CD4-positive, alpha-beta T cell treated with Interleukin-17A for 4 hours (primary cell): ENCODE measurements at places on chromosomes 5 and 9.
A peak's percentile ranks its signal among the peaks of the same experiment; 100 is the strongest.

DNA sequence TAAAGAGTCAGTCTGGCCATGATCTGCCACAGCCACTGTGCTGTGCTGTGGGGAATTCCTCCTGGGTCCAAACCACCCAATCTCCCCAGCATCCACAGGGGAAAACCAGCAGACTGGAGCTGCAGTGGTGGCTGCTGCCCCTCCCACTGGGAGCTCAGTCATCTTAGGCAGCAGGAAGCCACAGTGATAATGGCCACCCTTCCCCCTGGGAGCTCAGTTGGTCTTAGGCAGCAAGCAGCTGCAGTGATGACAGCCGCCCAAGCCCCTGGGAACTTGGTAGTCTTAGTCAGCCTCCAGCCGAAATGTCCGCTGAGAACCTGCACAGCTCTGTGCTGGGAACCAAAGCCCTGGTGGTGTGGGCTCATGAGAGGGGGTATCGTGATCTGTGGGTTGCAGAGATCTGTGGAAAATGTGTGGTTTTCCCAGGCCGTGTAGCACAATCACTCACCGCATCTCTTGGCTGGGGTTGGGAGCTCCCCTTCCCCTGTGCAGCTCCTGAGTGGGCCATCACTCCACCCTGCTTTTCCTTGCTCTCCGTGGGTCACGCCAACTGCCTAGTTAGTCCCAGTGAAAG lies 38.4 kb upstream of the SMIM15 start:
- no peak for DNase-seq

- DNase-seq: no peak
These were observed 312.8 kb downstream of the NSG2 start for GRCh38 chr5:174358276-174358675.

- no peak for DNase-seq
These were observed 5.1 kb upstream of the HEXB start for GRCh38 chr5:74679966-74680365.

DNA sequence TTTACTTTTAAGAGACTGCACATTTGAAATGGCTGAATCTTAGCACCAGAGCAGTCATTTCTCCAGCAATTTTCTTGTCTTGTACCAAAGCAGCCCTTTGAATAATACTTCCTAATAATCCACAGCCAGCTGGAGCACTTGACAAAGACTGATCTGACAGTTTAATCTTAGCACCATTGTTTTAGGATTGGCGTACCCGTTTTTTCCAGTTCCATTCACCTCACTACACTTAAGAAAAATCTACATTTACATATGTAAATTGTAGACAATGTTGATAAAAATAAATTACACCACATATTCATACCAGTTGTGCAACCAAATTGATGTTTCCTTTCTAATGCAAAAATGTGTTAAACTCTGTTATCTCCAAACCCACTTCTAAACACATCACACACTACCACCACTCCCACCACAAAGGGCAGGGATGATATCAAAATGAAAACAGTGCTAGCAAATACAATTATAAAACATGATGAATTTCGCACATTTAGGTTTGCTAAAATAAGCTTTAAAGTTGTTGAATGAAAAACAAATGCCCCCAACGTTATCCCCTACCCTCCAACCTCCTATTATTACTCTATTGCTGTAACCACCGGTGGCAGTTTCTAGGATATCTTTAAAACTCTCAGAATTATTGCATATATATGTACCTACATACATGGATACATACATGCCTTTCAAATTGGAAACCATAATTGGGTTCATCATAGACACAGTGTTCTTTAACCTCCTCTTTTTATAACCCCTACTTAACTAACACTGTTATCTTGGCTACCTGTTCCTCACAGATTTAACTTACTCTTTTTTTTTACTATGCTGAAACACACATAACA lies 21.5 kb downstream of the SERINC5 start:
- no peak for DNase-seq

DNA sequence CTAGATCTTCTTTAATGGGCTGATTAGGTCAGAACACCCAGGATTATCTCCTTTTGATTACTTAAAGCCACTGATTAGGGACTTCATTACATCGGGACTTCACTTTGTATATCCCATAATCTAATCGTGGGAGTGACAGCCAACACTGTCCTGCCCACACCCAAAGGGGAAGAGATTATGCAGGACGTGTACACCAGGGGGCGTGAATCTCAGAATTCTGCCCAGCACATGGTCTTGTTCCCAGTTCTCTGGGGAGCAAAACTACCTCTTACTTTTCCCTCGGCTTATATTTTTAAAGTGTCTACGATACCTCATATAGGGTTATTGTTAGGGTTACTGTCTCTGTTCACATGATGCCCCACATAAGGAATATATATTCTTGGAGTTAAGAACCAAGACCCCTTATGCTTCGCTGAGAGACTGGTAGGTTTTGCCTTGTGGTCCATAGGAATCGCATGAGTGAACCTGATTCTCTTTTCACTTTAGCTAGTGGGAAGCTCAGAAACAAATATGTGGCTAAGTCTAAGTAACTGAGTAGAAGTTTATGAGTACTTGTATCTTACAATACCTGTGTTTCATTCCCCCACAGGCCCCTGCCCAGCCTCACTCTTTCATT lies 192.7 kb downstream of the GNA14 start:
- DNase-seq: peak; percentile 50

- DNase-seq: no peak
These were observed 55.2 kb downstream of the NTNG2 start for GRCh38 chr9:132216861-132217619.

GRCh38 chr5:76269259-76269931 lies 133.7 kb upstream of the IQGAP2 start:
- no peak for DNase-seq

DNA sequence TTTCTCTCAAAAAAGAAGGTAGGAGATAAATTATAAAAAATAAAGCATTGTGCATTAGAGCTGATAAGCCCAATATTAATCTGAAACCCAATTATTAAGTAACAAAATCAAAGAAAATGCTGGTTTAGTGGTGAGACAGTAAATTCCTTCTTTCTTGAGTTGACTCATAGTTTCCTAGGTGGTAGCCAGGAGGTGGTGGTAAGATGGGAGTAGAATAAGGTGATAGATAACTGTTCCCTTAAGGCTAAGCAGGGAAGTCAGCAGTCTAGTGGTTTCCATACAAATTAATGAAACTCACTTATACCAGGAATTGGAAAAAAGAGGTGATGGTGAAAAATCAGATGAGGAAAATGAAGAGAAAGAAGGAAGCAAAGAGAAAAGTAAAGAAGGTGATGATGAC lies 23.2 kb downstream of the LYSMD3 start:
- no peak for DNase-seq

- no peak for DNase-seq
These were observed 216.4 kb downstream of the CACNA1B start for GRCh38 chr9:138094028-138094427.

DNA sequence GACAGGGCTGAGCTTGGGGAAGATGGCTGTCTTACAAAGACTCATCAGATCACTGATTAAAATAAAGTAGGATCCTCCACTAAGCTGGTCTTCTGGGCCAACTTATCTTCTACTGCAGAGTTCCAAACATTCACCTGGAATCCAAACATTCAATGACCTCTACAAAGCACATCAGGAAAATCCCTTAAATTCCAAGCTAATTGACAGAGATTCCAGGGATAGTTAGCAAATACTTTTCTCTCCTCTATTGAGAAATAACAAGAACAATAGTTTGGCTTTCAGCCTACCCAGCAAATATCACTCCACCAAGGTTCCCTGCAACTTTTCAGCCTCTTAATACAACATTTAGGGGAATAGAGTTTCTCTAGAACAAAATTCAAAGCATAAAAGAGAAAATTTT lies 140.6 kb upstream of the LIFR start:
- DNase-seq: no peak

GRCh38 chr5:100623719-100624118 lies 88.5 kb downstream of the FAM174A start:
- no peak for DNase-seq

DNA sequence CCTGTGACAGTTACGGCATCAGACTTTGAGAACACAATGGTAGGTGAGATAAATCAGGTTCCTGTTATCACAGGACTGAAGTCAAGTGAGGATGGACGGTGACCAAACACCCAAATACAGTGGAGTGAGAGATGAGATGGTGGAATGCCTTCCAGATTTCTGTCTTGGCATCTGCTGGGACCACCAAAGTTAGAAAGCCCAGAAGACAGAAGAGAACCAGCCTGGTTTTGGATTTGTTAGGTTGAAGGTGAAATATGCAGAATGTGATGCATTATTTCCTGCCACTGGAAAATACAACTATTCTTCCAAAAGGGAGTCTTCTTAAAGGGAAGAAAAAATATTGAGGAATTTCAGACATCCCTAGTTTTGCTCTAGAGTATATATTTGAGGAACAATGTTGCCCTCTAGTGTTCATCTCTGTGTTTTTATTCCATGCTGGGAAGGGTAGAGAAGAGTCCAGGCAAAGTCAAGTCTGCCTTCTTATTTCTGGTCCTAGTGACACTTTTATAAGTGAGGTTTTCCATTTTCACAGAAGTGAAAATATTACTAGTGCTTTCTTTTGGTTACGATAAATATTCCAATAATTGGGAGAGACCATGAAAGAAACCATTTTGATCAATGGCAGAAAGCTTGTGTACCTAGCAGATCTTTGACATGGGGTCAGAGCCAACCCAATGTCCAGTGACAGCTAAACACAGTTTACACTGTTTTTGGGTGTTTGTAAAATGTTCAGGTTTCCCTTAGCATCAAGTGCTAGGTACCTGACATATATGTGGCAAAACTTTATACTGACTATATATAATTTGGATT lies 142.3 kb upstream of the ANKH start:
- DNase-seq: no peak

GRCh38 chr5:34674187-34674586 lies 18.1 kb downstream of the RAI14 start:
- no peak for DNase-seq

DNA sequence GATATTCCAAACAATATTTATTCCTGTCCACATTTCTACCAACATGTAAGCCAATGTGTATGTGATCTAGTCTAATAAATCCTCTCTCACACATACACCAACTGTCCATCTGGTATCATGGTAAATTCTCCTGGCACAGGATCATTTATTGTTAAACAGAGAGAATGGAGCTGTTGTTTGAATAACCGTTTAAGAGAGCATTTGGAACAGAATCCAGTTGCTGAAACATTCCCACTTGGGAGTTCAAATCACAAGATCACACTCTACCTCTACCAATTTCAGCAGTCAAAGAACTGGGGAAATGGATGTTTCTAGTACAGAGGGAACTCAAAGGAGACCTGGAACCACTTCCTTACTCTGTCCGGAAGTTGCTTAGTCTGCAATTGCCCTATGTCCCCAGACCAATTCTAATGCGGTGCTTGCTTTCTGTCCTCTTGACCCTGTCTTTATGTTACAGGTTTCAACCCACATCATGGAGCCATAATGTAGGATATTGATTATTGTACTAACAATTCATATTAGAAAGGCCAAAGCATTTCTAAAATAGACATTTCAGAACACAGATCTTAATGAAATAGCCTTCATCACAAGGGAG lies 488.4 kb downstream of the SEMA5A start:
- no peak for DNase-seq

- DNase-seq: no peak
These were observed 35.6 kb downstream of the FCHO2 start for GRCh38 chr5:72991394-72991793.

DNA sequence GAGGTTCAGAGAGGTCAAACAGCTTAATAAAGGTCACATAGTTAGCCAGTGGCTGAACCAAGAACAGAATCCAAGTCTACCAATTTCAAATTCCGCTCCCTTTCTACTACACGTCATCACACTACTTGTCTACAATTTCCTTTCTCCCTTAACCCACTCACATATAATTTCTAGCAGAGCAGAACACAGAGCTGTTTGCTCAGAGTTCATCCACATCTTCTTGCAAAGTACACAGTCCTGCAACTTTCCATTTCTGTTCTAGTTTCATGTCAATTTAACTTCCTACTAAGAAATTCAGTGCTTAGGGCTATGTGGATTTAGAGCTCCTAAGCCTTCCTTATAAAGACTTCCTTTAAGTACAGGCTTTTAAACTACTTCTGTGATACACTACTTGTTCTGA lies 61.3 kb downstream of the MEGF9 start:
- DNase-seq: no peak

DNA sequence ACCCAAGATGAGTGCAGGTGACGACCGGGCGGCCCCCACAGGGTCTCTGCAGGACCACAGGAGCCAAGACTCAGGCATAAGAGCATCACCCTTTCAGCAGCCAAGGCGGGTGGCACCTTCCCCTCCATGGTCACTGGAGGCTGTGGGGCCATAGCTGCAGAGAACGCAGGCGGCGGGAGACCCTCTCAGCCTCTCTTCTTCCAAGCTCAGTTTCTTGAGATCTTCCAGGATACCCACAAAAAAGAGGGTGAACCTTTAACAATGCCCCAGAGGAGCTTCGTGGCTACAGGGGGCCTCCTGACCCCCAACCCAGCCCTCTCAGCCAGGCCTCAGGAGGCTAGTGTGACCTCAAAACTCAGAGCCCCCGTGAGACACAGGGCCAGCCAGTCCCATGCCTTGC lies 5.8 kb upstream of the TBC1D9B start:
- DNase-seq: no peak

DNA sequence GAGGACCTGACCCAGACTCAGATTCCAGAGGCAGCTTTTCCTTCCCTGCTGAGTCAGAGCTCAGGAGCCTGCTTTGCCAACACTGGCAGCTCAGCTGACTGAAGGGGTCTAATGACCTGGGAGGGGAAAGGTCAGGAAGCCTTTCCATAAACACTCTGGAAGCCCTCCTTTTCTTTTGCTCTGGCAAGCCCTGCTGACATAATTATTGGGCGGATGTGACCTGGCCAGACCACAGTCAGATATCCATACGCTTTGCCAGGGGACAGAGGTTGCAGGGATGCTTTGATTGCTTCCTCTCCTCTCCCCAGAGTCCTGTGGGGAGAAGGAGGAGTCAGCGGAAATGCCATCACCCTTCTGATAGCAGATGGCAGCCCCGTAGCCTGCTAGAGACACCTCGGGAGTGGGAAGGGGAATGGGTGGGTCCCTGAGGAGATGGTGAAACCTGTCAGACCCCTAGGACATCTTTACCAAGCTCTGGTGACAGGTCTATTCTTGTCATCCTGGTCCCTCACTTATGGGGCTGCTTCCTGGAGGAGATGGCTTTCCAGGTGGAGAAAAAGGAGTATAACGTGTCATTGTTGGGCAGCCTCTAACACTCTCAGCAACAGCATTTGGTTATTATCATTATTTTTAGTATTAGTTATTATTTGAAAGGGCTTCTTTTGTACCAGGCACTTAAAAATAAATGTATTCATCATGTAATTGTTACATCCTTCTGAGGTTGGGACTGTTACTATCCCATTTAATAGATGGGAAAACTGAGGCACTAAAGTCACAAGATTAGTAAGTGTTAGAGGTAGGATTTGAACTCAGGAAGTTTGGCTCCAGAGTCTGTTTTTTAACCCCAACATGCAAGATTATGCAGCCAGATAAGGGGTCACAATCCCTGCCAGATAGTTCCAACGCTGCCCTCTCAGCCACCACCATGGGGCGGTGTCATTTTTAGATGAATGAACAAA lies 11.6 kb downstream of the COL27A1 start:
- no peak for DNase-seq
